Ecto neural progenitor cell (in vitro differentiated cells): ENCODE measurements at places on chromosomes 7 and 10.
A peak's percentile ranks its signal among the peaks of the same experiment; 100 is the strongest.

DNA sequence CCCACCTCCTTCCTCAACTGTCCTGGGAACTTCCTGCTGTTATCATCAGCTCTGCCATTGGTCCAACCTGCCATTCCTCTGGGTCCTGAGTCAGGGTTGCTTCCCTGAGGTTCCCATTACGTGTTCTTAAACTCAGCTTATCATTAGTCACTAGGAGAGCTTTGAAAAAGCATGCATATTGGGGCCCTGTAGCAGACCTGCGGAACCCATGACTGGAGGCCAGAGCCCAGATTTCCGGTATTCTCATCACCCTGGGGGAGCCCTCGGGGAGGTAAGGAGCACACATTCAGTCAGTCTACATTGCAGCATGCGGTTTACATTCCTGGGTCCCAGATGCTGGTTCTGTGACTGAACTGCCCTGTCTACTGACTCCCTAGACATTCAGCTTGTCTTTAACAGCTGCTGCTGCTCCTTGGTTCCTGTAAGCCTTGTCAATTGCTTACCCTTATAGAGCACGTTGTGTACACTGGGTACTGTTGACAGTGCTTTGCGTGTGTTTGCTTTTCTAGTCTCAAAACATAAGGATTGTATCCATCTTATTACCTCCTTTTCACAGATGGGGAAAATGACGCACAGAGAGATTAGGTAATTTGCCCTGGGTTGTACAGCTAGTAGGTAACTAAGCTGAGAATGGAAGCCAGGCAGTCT is 12.8 kb downstream of the CDHR3 start:
- DNase-seq, result no peak

DNA sequence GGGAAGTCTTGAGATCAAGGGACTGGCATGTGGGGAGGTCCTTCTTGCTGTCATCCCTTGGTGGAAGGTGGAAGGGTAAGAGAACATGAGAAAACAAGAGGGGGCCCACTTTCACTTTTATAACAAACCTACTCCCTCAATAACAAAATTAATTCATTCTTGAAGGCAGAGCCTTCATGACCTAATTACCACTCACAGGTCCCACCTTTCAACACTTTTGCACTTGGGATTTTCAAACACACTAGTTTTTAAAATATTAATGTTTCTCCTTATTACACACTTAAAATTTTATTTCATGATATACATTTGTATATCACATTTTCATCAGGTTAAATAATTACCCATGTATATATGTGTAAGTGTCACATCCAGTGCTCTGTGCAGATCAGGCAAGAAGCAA is 2.0 kb downstream of the ST7 start:
- no peak for DNase-seq

DNA sequence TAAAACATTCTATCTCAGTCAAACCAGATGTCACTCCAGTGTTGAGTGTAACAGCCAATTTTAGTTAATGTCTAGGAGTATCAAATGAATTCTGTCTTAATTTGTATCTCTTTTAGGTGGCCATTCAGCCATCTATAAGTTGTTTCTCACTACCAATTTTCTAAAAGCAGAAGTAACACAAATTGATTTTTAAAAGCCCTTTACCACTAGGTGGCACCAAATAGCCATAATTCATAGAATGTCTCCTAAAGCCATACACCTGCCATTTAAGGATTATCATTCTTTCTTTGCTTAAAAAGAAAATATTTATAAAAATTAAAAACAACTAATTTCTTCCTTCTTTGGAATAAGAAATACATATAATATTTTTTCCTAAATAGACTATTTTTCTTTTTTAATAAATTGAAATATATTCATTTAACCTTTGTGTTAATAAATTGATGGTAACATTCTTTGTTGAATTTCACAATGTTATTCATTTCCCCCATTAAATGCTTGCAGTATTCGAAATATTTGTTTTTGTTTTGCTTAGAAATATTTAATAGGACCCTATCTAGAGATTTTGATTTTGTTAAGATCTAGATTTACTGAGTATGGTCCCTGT is 107.8 kb upstream of the PPP1R3A start:
- no peak for DNase-seq

DNA sequence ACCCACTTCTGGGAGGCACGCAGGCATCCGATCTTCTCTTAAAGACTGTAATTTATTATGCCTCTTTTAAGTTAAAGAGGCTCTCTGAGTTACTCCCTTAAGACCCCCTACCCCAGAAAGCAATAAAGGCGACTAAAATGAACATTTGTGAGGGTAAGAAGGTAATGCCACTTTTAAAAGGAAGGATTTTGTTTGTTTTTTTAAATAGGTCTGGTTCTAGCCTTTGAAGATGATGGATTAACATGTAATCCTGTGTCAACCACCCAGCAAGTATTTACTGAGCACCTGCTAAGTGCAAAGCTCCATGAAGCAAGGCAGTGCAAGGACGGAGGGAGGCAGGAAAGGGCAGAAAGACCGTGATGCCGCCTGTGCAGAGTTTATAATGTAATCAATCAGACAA is 26.1 kb downstream of the SH3PXD2A start:
- no peak for DNase-seq

- peak; percentile 48 for DNase-seq
Observed at GRCh38 chr10:84783386-84783785, 455.0 kb downstream of the CCSER2 start.

- DNase-seq, result no peak
Observed at GRCh38 chr10:71244431-71245419, 32.4 kb downstream of the UNC5B start.

DNA sequence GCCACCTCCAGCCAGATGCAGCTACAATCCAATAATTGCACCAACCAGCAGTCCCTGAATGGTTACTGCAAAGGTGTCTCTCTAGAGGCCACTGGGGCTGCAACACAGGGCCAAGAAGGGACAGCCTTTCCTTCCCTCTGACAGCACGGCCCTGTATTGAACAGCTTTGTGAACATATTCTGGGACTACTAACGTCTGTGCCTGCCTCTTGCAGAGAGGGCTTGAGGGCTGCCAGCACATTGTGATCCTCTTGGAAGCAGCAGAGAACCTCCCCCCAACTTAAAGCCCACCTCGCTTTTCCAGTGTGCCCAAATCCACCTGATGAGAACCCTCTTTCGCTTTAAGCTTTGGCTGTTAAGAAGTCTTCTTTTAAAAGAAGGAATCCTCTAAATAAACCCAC is 415.9 kb downstream of the RPS24 start:
- DNase-seq, result no peak

DNA sequence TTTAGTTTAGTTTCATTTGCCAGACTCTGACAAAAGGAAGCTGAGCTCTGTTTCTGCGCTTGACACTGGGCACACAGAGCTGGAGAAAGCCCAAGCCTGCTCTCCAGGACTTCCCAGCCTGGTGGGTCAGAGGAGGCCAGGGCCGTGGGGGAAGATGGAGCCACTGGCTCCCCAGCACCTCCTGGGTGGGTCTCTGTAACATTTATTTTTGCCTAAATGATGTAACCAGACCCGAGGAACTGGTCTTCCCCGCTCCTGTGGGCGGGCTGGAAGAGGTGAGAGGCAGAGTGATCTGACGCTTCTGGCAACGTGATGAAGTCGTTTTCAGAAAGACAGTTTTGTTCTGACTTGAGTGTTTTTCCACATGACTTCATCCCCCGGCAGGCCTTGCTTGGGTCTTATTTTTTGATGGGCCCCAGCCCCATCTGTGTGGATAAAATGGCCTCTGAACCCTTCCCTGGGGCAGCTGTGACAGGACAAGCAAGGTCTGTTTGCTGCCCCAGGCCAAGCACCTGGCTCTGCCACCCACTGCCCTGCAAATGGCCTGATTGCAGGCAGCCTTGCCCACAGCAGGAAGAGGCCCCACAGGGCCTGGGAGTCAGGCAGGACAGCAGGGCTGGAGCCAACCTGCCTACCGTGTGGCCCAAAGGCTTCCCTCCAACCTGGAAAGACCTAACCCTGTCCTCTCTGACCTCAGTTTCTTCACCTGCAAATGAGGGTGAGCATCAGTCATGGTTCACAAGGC is 304.9 kb upstream of the ZMIZ1 start:
- no peak for DNase-seq

DNA sequence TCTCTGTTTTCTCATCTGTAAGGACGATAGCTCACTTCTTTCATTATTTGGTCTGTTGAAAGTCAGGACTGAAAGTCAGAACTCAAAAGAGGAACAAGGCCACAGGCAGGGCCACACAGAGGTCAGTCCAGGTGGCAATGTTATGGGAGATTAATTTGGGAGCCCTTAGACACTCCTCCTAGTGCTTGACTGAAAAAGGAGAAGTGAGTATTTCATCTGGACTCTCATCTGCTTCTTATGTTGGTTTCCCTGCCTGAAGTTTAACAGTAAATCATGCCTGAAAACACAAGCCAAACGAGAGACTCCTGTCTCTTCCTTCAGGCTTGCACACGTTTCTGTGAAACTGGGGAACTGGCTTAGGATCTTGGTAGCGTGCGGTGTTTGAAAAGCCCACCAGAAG is 248.5 kb downstream of the BUB3 start:
- no peak for DNase-seq

- no peak for DNase-seq
Observed at GRCh38 chr10:122544493-122544892, 16.1 kb upstream of the DMBT1 start.

DNA sequence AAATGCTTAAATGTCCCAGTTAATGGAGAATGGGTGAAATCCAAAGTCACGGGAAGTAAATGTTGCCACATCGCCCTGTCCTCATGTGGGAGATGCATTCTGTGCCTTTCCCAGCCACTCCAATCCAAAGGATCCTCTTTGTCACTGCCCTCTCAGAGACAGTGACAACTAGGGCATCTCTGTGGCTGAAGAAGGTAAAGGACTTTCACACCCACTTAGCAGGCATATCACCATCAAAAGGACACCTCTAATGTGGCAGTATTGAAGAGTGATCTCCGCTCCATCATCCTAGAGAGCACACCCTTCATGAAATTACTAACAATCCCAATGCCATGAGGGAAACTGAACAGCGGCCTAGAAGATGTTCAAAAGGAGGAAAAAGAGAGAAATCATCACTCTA is 13.6 kb downstream of the ATXN7L1 start:
- no peak for DNase-seq

- DNase-seq, result no peak
Observed at GRCh38 chr10:20593649-20594048, 303.5 kb downstream of the NEBL start.

DNA sequence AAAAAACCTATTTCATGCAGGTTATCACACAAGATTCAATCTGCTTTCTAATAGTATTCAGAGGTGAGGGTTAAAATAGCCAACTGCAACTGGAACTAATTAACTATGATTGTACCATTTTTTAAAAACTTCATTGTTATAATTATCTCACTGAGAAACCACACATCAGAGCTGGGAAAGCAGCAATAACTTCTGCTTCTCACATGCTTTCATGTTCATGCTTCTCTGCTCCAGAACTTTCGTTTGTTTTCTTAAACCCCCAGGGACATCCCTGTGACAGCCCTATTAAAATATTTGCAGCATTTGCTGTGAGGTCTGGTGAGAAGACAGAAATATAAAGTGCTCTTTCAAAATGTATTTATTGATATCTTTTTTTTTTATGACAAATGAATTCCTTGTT is 389.0 kb upstream of the SORCS1 start:
- no peak for DNase-seq

DNA sequence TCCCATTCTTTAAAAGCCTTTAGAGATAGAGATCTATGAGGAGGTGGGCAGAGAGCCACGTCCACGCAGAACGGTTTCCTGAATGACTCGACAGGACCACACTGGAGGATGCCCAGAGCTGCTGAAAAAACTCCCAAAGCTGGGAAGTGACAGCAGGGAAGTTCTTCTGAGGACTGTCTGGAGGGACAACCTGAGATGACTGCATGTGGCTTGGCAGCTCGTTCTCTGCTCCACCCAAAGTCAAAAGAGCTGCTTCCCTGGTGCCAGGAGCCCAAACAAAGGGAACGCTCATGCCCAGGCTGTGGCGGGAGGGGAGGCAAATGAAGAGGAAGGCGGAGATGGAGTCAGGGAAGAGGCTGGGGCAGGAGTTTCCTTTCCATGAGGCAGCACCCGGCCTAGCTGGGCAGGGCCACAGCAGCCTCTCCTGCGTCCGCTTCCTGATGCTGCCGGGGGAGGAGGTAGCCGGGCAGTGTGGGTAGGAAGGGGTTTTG is 95.4 kb downstream of the CCDC3 start:
- no peak for DNase-seq

DNA sequence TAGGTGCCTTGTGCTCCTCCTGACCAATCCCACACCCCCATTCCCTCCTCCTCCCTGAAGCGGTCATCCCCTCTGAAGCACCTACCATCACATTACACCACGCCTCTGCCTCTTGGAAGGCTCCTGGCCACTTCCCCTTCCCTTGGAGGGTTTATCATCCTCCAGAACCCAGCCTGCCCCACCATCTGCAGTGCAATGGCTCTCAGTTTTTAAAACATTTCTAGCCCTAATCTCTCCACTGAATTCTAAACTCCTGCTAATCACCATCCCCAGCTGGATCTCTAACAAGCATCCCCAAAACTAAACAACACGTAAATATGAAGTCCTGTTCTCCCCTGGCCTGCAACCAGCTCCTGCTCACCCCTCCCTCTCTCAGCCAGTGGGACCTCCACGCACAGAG is 70.6 kb downstream of the PIP4K2A start:
- DNase-seq, result no peak

- no peak for DNase-seq
Observed at GRCh38 chr10:63757067-63757466, 235.9 kb downstream of the REEP3 start.

- no peak for DNase-seq
Observed at GRCh38 chr10:27454837-27455236, 49.3 kb upstream of the RAB18 start.

DNA sequence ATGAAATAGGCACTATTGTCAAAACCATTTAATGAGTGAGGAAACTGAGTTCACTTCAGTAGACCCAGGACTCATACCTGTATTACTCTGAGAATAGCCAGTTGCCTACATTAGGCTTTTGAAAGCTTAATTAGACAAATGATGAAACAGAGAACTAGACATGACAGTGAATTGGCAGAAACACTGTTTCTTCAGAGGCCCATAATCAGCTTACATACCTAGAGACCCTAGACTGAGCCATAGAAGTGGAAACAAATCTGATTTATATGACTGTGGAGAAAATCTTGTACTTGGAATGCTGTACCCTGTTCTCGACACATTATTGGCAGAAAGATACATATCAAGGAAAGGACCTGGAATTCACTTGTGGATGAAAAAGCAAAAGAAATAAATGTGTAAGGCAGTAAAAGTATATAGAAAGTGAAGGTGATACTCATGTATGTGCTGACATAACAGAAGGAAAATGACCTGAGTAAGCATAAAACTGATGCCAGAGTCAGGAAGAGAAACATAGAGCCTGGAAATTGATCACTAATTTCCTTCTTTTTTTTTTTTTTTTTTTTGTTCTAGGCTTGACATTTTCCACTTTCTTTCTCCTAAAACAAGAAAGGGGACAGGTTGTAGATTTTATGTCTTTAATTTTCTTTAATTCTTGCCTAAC is 251.5 kb downstream of the BICC1 start:
- no peak for DNase-seq

DNA sequence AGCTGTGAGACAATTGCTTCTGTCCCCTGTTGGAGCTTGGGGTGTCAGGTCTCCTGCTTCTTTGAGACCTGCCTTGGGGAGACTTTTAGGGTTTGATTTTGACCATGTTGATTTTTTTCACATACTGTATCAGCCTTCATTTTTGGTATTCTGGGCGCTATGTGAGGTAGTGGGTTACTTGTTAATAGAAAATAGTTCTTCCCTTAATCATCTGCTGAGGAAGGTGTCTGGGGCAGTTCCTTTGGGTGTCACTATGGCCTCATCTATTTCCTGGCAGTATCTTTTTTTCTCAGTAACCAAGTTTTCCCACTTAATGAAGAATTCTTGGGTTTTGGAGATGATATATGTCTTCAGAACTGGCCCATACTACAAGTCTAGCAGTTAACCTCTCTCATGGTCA is 4.6 kb upstream of the NOLC1 start:
- DNase-seq, result no peak
